Cardiac muscle cell (in vitro differentiated cells and primary cell): ENCODE measurements at places on chromosomes 5 and 9.
A peak's percentile ranks its signal among the peaks of the same experiment; 100 is the strongest.

- DNase-seq: no peak
Observed at GRCh38 chr9:107606149-107606790, 116.7 kb upstream of the KLF4 start.

- DNase-seq: no peak
Observed at GRCh38 chr9:103902263-103902662, 191.8 kb upstream of the SMC2 start.

GRCh38 chr5:32272746-32273145, 40.0 kb downstream of the MTMR12 start:
- DNase-seq: no peak

DNA sequence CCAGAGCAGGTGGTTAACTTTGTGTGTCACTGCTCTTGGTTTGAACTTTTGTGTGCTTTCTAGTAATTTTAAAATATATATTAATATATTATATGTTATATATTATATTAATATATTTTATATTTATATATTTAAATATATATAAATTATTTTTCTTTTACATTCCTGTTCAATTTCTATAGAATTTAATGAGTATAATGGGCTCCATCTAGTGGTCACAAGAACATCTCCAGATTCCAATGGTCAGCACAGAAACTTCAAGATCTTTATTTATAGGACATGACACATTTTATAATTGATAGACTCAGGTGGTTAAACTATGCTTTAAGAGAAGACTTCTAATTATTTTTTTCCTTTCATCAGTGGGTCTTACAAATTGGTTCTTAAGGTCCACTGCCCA, 39.1 kb downstream of the COL23A1 start:
- peak; percentile 41 for DNase-seq

GRCh38 chr5:118984602-118985001, 3.7 kb downstream of the DTWD2 start:
- DNase-seq: peak; percentile 17
